ENCODE measurements at places on chromosomes 2 and 18.

GRCh38 chr2:224723586-224724217, 7.5 kb upstream of the CCDC195 start:
- DNase-seq, result no peak

GRCh38 chr2:46666044-46666679, 186.8 kb downstream of the TMEM247 start:
- no peak for DNase-seq

- DNase-seq, result no peak
Measured at GRCh38 chr2:178072383-178073301, at the start of gene PDE11A. PDE11A (minus strand) TSS chr2:178072777; CDS start chr2:178072437, 340 bp downstream.

GRCh38 chr2:98749066-98749450, 18.1 kb upstream of the MGAT4A start:
- no peak for DNase-seq

- DNase-seq, result no peak
Measured at GRCh38 chr2:36565712-36566111, 32.3 kb downstream of the FEZ2 start.

GRCh38 chr2:216637472-216637871, 4.3 kb downstream of the IGFBP2 start:
- no peak for DNase-seq

DNA sequence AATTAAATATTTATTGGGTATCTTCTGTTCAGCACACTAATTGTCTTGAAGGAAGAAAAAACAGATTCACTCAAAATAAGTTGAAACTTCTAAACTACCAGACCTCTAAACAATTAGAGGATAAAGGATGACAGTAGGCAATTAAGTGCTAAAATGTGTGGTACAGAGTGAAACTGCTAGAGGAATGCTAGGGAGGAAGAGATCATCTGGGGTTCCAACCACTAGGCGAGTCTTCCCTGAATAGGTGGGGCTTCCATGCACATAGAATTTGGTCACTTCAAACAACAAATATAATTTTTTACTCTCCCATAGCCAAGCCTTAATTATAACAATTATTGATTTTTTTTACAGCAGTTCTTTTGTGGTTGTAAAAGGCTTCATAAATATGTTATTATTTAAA, 559.0 kb upstream of the ZEB2 start:
- DNase-seq, result no peak

- DNase-seq, result no peak
Measured at GRCh38 chr2:48268671-48269070, 261.3 kb upstream of the STON1 start.

All from glomerular endothelial cell (primary cell).